ENCODE measurements at places on chromosomes 1 and 21.

- DNase-seq: no peak
Measured at GRCh38 chr1:1873186-1873585, 17.7 kb downstream of the GNB1 start.

DNA sequence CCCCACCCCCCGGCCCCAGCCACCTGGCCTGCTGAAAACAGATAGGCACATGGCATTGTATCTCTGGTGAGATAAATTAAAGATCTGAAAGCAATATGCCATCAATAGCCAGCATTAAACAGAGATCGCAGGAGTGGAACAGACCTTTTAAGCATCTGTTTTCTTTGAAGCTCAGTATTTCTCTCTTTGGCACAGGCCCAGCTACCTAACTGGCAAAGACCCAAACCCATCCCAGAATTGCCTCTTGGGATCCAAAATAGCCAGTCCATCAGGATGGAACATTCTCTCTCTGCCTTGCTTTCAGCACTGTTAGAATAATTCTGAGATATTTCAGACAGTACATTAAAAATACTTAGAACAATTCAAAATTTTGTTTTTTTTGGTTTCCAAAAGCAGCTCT, 46.0 kb downstream of the KCNJ6 start:
- no peak for DNase-seq

- DNase-seq: no peak
Measured at GRCh38 chr1:87121711-87122163, 206.9 kb upstream of the LMO4 start.

DNA sequence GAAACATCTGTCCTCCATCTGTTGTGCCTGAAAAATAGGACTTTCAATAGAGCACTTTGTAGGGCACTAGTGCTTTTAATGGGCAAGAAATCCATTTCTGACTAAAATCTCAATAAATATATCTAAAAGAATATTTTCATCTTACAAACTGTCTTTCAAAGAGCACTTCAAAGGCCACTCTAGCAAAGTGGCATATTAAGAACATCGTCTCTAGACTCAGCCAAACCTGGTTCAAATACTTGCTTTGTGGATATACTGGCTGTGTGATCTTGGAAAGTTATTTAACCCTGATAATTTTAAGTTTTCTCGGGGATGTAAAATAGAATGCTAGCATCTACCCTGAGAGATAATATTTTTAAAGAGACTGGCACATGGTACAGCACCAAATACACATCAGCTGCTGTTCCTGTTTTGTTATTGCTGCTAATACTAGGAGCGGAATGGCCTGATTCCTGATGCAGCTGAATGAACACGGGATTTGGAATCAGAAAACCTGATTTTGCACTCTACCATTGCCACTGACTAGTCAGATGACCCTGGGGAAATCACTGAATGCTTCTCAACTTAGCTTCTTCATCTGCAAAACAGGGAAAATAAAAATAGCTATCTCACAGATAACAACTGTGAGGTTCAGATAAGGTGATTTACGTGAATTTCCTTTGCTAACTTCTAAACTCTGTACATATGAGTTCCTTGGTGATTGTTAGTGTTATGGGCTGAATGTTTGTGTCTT, 25.2 kb upstream of the LRRC8C start:
- no peak for DNase-seq

DNA sequence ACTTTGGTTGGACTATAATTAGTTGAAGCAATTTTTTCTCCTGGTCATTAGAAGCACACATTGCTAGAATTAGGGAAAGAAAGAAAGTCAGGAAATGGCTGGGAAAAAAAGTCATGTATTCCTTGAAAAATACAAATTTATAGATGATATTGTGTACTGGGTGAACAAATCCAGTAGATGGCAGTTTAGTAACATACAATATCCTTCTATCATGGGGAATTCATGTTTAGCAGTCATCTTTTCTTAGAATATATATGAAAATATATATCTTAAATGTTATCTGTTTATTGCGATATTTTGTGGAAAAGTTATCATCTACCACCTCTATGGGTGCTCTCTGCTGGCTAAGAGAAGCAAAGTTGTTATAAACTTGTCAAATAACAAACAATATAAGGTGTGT, 13.1 kb upstream of the ZRANB2 start:
- DNase-seq: no peak

DNA sequence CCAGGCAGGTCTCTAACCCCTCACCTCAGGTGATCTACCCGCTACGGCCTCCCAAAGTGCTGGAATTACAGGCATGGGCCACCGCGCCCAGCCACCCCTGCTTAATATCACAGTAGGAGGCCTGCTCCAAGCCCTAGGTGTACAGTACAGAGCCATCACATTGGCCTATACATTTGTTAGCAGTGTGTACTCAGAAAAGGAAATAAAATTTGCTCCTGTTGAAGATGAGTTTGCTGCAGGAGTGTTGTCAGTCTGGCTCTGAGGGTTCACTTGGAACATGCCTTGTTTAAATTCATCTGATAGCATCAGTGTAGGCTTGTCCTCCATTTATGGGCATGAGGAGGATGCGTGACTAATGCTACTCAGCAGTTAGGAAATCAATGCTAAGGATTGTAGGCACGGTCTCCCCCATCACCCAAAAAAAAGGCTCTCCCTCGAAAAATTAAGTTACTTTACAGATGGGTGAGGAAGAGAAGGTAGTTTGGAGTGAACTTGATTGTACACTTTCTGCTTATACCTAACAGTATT, 4.6 kb upstream of the ENAH start:
- no peak for DNase-seq

DNA sequence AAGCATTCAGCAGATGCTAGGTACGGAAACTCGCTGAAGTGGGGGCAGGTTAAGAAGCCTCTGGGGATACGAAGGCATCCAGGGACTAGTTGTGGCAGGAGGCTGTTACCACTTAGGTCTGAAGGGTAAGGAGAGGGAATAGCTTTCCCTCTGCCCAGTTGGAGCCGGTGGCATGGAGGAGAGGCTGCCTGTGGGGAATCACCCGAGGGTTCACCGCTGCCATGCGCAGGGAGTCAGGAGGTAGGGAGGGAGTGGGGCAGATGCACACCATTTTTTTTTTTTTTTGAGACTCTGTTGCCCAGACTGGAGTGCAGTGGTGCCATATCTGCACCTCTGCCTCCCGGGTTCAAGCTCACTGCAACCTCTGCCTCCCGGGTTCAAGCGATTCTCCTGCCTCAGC, 6.1 kb downstream of the PCSK9 start:
- DNase-seq: no peak

- DNase-seq: no peak
Measured at GRCh38 chr1:12696658-12697057, 19.3 kb upstream of the AADACL3 start.

DNA sequence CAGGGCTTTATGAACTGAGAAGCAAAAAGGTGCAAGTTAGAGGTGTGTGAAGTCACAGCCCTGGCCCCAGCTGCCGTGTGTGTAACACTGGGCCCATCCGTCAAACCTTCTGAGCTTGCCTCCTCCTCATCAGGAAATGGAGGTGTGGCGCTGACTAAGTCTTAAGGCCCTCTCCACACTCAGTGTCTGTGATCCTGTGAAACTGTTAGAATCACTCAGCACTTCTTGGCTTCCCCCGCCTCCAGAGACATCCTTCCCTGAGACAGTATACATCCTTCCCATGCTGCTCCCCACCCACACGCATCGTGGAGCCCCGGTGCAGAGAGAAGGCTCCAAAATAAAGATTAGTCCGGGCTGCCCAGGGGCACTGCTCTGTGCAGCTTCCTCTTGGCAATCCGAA, 33.3 kb downstream of the LRP8 start:
- peak; percentile 33 for DNase-seq

DNA sequence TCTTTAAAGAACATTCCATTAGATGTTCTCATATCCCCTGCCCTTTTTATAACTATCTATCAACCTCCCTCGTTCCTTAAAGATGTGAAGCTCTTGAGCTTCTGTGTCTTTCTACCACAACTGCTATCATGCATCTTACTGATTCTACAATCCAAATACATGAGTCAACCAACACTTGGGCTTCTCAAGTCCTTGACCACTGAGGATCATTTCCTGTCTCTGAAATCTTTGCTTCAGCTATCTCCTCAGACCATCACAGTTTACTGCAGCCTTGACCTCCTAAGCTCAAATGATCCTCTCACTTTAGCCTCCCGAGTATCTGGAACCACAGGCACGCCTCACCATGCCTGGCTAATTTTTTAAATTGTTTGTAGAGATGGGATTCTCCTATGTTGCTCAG, 75.2 kb downstream of the FMO4 start:
- no peak for DNase-seq

DNA sequence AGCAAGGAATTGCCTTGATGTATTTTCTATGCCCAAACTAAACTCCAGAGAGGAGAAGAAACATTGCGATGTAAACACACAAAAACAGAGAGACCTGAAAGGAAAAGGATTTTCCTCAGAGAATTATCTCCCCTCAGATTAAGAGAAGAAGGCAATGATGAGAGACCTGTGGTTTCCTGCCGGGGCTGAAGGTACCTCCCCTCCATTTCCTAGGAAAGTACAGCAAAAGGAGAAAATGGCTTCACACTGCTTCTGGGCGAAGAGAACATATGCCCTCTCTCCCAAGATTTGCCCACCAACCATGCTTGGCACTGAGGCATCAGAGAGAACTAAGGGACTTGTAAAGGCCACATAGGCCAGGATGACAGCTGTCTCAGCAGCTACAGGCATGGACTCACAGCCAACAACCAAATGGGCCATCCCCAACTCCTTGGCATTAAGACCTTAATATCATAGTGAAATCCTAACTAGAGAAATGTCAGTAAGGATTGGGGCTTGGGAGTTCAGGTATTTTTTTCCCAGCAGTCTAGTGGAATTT, 523.0 kb downstream of the PTPRC start:
- DNase-seq: no peak

GRCh38 chr1:163928069-163928468, 606.3 kb downstream of the NUF2 start:
- DNase-seq: no peak

DNA sequence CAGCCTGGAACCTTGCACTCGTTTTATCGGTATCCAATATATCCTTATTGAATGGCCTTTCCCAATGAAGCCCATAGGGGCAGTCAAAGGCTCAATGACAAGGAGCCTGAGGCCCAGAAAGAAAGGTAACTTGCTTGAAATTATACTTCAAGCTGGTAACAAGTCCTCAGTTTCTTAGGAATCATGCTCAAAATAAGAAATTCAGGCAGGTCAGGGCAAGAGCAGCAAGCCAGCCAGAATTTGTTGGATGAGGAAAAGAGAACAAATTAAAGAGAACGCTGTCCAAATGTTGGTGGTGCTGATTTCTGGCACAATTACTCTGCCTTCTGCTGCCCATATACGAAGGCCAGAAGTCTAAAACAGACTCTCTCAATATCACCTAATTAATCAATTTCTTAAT, 77.6 kb downstream of the DDX20 start:
- no peak for DNase-seq

- no peak for DNase-seq
Measured at GRCh38 chr1:34409689-34410229, 233.1 kb downstream of the C1orf94 start.

DNA sequence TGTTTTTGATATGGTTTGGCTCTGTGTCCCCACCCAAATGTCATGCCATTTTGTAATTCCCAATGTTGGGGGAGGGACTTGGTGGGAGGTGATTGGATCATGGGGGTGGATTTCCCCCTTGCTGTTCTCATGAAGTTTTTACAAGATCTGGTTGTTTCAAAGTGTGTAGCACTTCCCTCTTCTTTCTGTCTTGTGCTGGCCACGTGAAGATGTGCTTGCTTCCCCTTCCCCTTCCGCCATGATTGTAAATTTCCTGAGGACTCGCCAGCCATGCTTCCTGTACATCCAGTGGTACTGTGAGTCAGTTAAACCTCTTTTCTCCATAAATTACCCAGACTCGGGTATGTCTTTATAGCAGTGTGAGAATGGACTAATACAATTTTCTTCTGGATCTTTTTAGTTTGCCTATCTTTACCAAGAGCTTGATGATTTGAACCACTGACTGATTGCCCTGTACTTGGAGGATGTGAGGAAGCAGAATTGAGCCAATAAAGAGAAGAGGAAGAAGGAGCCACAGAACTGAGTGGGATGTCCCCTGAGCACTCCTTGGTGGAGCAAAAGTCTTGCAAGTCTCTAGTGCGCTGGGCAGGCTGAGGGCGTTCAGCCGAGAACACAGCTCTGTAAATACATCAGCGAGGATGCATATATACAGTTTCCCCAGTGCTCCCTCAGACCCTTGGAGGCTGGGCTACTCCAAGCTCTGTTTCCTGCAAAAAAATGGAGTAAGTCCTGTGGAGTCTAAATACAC, 102.6 kb downstream of the CYYR1 start:
- DNase-seq: no peak

GRCh38 chr1:167130829-167131510, 37.1 kb downstream of the STYXL2 start:
- DNase-seq: no peak

DNA sequence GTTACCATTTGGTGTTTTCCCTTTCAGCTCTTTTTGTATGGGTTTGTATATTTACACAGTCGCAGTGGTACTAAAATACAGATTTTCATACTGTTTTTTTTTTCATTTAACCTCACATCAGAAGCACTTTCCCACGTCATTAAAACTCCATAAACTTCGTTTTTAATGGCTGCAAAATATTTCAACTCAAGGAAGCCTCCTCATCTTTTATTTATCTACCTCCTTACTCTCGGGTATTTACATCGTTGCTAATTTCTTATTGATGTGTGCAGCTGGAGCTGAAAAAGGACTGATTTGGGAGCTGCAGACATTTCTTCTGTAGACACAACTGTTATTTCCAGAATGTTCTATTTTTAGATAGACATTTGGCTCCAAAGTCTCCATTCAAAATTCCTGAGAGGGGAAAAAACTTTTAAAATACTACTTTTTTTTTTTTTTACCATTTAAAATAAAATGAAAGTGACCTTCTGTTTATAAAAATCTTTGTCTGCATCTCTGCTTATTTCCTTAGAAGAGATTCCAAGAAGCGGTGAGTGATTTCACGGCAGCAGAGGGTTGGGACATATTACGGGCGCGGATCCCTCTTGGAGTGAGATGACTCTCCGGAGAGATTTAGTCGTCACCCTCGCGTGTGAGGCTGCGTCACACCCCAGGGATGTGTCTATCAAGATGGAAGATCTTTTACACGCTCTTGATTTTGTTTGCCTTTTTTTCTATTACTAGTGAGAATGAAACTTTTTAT, 10.1 kb downstream of the RUNX3 start:
- DNase-seq: no peak

GRCh38 chr1:224163311-224163710, 19.7 kb upstream of the DEGS1 start:
- DNase-seq: no peak

DNA sequence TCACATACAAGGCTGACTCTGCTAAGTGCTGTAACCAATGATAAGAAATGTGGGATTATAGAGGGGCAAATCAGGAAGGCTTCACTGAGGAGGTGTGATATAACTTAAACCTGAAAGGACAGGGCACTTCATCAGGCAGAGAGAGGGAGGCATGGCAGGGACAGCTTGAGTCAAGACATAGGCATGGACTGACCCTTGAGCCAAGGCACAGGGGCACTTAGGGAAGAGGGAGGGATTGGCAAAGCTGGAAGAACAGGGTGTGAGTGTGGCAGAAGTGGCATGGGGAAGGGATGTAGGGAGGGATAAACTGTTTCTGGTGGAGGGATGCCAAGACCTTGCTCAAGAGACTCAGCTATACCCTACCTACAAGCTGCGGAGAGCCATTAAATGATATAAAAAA, 81.3 kb downstream of the PLXNA2 start:
- no peak for DNase-seq

- DNase-seq: no peak
Measured at GRCh38 chr1:67515324-67516080, 85.3 kb upstream of the SERBP1 start.
